Left renal cortex interstitium (tissue), 4 donors: ENCODE measurements at places on chromosomes 3 and 15. TPM values are rescaled to one million over a fixed set of nuclear protein-coding genes. Genes with fewer than 3 reads are reported as not detected.

Gene GAP43
- 0.26 TPM for polyA plus RNA-seq

- no peak for DNase-seq
These were observed 22.5 kb downstream of the TM4SF18 start for GRCh38 chr3:149310796-149311534.

- no peak for DNase-seq
These were observed 157.9 kb downstream of the CHL1 start for GRCh38 chr3:354432-354831.

Gene SKOR1
- polyA plus RNA-seq = 0.33 TPM

Gene TMCO5A
- polyA plus RNA-seq = not detected

Gene GHSR
- not detected for polyA plus RNA-seq

- DNase-seq = no peak
These were observed 8.0 kb upstream of the MORC1 start for GRCh38 chr3:109125902-109126301.

GRCh38 chr3:52695798-52696671, 9.6 kb downstream of the GLT8D1 start:
- DNase-seq = no peak

DNA sequence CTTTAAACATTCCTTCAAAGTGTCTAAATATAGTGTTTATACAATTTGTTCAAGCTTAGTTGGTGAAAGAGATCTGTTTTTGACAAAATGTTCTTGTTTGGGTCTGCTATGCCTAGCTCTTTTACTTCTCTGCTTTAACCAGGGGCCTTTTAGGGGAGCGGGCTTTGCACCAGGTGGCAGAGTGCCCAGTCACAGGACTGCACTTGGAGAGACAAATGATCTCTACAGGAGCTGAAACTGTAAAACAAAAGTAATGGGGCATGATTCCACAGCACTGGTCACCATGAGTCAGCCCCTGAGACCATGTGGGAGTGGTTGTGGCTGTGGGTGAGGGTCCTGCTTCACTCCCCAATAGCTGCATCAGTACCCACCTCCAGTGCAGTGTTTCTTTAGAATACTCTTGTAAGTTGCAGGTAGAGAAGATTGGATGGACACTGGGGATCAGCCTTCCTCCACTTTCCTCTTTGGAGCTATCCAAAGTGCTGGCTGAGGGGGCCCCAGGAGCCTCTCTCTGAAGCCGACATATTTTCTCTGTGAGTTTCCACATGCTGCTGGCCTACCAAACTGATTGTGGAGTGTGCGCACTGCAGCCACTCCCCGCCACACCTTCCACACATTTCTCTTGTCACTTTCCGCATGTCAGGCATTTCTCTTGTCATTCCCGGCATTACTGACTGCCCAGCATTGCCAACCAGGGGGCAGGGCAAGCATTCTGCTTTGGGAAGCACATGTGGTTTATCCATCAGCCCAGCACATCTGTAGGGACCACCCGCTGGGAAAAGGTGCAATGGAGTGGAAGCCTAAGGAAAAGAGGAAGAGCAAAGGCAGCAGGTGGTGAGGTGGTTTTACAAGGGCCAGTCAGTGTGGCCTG, 110.0 kb downstream of the EPHB1 start:
- no peak for DNase-seq

GRCh38 chr15:40914013-40914412, 15.1 kb upstream of the DLL4 start:
- DNase-seq = no peak

DNA sequence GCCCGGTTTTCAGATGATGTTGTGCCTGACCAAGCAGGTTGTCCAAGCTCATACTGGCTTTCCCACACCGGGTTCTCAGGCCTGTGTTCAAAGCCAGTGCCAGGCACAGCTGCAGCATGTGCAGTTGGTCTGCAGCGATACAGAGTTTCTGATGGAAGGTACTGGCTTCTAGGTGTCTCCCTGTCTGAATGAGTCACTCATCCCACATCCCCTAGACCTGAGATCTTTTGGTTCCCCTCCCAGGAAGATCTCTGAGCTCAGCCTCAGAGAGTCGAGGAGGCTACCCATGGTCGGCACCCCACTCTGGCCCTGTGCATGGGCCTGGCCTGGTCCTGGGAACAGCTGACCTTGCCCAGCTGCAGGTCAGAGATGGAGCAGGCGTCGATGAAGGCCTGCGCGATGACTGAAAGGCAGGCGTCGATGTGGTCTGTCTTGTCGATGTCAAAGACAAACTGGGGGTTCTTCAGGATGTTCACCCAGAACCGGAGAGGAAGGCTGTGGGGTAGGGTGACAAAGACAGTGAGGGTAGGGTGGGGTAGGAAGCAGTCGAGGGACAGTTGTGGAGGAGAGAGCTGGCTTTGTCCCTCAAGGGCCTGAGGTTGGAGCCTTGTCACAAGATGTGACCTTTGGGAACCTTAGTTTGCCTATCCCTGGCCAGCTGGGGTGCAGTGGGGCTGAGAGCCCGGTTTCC, 15.3 kb downstream of the H1-8 start:
- DNase-seq = no peak

Gene RASGRP1
- 10.5 TPM for polyA plus RNA-seq

DNA sequence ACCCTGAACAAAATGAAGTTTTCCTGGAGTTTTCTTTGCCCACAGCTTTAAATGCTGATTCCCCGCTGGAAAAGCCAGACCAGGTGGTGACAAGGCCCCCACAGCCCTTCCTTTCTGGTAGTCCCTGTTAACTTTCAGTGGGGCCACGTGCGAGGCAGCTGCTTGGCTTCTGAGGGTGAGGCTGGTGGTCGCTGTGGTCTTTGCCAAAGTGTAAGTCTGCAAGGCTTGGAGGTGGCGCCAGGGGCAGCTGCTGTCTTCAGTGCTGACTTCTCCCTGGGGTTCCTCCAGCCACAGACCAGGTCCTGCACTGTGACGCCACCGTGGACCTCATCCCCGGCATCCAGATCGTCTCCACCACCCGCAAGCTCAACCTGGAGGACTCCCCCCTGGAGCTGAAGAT, 54.1 kb upstream of the TAMM41 start:
- DNase-seq = no peak

DNA sequence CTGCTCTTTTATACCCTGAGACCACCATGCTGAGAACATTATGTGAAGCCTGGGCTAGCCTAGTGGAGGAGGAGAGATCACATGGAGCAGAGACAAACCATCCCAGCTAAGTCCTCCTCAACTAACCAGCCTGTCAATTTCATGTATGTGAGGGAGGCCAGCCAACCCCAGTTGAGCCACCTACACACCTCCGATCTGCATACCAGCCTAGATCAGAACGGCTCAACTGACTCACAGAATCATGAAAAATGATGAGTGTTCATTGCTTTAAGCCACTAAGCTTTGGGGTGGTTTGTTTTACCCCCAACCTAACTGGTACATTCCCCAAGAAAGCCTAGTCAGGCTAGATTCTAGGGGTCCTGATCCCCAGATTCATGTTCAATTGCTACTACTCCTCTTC, 19.4 kb upstream of the CA12 start:
- no peak for DNase-seq

Gene CSTA
- polyA plus RNA-seq = 0.63 TPM

Gene MED12L
- 3.0 TPM for polyA plus RNA-seq
